ENCODE measurements at places on chromosomes 6 and 20.
A peak's percentile ranks its signal among the peaks of the same experiment; 100 is the strongest.

DNA sequence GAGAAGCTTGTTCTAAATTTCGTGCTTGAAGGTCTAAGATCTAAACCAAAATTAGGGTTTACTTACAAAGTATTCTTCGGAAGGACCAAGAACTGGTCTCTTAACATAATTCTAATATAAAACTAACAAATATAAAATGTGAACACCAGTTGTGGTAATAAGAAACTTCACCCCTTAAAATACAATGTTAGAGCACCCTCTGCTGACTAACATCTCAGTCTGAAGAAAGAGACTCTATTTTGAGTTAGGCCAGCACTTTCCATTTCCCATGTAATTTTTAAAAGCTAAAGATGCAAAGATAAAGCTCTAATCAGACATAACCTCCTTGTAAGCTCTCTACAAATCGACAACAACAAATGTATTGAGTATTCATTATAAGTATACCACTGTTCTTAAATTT, 24.6 kb downstream of the ATG5 start:
- no peak for DNase-seq

GRCh38 chr6:51855310-51856082, 231.9 kb downstream of the PKHD1 start:
- no peak for DNase-seq

DNA sequence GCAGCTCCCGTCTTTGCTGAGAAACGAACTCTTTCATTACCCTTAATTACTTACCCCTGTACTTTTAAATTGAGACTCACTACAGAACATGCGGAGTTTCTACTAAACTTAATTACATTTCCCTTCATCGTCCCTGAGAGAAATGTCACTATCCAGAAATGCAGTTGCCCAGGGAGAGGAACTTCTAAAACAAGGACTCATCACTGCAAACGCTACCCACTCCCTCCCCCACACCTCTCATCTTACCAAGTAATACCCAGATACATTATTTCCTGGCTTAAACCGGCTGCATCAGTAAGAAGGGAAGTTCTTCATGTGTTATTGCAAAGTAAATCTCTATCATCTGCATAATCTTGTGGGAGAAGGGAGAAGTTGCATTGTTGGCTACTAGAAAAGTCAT, 138.3 kb downstream of the IPCEF1 start:
- no peak for DNase-seq

DNA sequence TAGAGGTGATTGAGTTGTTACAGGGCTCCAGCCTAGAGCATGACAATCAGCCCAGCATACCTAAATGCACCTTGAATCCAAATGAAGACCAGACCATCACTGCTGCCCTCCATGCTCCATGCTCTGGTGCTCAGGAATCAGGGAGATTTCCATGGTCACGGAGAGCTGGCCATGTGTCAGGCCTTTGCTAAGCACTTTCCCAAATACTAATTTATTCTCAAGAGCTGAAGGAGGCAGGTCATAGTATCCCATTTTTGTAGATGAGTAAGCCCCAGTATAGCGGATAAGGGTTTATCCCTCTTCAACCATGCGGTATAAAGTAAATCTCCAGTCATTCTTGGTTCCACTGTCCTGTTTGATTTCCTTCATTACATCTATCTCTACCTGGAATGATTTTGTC, 240.8 kb downstream of the TFAP2A start:
- no peak for DNase-seq

DNA sequence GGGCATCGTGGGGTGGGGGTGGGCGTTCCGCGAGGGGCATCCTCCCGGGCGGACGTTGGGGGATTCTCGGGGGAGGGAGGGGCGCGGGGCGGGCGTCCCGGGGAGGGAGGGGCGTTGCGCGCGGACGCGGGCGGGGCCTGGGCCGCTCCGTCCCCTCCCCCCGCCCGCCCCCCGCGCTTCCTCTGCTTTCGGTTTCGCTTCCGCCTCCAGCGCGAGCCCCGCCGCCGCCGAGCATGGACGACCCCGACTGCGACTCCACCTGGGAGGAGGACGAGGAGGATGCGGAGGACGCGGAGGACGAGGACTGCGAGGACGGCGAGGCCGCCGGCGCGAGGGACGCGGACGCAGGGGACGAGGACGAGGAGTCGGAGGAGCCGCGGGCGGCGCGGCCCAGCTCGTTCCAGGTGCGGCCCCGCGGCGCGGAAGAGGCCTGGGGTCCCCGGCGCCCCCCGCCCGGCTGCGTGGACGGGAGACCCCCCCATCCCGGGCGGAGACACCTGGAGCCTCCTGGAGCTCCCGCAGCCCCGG, at the start of gene OGFR:
Gene OGFR, plus strand, starts transcription at position 209 of the 528 bp plus-strand sequence. Its CDS starts 25 bp downstream, at position 234.
- peak; percentile 68 for DNase-seq

GRCh38 chr6:168808232-168808631, 367.2 kb downstream of the SMOC2 start:
- DNase-seq, result no peak

DNA sequence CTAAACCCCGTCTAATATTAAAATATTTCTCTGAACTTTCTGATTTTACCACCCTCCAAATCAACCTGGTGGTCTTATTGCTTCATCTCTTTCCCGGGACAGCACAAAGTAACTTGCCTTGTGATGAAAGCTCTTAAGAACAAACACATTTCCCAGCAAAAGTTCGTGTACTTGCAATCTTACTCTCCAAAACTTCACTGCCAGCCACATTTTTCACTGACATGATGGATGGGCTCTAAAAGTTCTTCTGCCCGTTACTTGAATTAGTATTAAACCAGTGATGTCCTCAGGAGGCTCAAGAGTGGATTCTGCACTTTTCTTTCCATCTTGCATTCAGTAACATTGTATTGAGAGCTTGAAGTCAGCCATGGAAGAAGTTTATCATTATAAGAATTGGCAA, 731.6 kb upstream of the GJE1 start:
- no peak for DNase-seq

GRCh38 chr6:104969785-104970581, 13.1 kb downstream of the LIN28B start:
- DNase-seq, result no peak

DNA sequence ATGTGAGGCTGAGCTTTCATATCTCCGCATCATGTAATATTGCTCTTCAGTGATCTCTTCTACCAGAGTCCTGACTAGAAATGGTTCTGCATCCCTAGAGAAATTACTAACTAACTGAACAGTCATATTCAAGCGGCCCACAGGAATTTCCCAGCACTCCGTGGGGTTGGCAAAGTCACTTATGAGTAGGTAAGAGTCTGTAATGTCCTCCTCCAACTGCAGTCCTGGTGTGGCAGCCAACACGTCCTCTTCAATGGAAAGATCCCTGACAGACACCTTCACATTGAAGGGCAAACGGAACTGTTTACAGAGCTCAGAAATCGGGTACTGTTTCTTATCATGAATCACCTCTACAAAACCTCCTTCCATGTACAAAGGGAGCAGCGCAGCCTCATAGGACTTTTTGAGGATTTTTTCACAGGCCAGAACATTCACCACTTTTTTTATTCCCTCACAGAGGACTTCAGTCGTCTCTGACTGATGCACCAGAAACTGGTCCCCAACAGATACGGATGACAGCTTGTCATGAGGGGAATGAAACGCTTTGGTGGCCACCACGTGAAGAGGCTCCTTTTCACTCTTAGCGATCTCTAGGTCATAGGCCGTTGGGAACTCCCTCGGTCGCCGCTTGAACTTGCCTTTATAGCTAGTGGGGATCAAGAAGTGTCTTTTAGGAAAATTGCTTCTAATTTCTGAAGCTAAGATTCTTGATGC, 87.7 kb downstream of the THEMIS start:
- no peak for DNase-seq

DNA sequence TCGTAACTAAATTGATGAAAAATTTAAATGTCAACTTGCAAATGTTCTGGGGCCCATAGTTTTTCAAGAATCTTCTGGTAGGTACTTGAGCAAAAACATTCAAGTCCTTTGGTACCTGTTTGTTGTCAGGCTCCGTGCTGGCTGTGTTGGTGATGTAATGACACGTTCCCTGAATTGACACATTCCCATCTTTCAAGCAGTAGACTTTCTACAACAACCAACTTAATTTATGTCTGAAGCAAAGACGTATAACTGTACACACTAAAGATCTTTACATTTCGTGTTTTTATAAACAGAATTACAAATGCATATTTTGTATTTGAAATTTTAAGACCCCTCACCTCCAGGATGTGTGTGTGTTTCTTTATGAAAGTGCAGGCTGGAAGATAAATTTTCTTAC, 49.5 kb downstream of the NCOA3 start:
- no peak for DNase-seq

DNA sequence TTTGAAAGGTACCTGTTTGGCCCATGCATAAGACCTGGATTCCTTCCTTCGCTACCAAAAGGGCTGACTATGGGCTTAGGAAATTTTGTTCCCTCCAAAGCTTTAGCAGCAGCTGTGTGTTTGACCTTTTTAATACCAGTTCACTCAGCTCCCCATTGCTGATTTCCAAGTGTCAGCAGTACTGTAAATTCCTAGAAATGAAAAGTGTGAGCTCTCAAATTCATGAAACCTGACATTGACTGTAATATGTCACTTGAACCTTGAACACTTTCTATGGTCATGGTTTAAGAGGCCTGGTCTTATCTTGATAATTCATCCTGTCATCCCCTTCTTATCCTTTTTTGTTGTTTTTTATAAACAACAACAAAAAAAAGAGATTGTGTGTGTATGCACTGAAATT, 31.7 kb downstream of the STAU1 start:
- DNase-seq, result no peak

GRCh38 chr20:47252879-47253307, 103.6 kb downstream of the ZMYND8 start:
- no peak for DNase-seq

- no peak for DNase-seq
Observed at GRCh38 chr6:138944412-138944811, 43.6 kb downstream of the REPS1 start.

DNA sequence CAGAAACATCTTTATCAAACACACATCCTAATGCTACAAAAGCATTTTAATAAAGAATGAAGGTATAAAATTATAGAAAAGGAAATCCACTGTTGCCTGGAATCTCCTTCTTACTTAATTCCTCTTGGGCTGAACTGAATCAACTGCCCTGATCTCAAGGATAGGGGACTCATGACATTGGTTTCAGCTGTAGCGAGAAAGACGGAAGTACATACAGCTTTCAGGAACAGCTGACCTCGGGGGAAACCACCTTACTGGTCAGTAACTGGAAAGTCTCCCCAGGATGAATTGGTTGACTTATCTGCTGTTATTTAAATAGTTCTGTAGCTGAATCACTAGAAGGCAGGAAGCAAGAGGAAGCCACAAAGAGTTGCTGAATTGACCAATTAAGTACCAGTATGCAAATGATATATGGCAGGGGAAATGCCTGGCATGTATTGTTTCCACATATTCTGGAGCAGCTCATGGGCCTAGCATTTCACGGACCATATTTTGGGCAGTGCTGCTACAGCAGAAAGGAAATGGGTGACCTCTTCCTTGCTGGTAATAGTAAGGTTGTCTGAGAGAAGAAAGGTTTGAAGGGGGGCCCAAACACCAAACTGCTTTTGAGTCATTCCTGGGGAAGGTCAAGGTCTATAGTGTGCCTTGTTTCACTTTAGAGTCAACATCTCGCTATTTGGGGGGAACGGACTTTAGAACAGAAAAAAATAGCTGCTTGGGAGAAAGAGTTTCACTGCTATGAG, 43.7 kb upstream of the MAP7 start:
- DNase-seq, result no peak

GRCh38 chr6:111843347-111844147, 29.7 kb downstream of the FYN start:
- DNase-seq, result peak; percentile 39

GRCh38 chr6:163773646-163774045, 359.1 kb downstream of the QKI start:
- no peak for DNase-seq

DNA sequence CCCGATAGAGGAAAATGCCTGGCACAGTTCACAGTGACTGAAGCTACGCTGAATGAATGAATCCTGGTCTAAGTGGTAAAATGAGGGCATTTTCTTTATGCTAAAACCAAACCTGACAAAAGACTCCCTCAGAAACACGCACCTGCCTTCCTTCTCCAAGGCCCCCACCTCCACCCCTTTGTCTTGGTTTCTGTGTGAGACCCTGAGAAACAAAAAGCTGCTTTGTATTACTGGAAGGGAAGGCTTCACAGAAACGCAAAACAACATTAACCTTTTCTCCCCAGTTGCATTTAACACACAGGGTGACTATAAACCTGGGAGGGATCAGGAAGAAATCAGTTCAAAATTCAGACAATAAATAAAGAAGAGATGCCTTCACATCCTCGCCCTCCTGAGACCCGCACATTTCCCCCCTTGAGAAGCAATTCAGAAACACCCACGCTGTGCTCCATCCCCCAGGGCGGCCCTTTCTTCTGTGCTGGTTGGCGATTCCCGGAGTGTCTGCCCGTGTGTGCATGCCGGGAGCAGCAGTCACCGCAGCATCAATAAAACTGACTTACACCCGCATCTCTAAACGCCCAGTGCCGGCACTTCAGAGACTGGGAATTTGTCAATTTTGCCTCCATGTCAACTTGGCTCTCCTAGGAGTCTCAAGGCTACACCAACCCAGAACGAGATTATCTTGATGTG, 67.2 kb upstream of the TRAF3IP2 start:
- no peak for DNase-seq

- no peak for DNase-seq
Observed at GRCh38 chr6:3209114-3210023, 18.1 kb downstream of the TUBB2B start.

- no peak for DNase-seq
Observed at GRCh38 chr6:140627002-140627401, 1252.6 kb upstream of the CITED2 start.

GRCh38 chr6:110833831-110834230, 18.6 kb upstream of the CDK19 start:
- DNase-seq, result no peak

DNA sequence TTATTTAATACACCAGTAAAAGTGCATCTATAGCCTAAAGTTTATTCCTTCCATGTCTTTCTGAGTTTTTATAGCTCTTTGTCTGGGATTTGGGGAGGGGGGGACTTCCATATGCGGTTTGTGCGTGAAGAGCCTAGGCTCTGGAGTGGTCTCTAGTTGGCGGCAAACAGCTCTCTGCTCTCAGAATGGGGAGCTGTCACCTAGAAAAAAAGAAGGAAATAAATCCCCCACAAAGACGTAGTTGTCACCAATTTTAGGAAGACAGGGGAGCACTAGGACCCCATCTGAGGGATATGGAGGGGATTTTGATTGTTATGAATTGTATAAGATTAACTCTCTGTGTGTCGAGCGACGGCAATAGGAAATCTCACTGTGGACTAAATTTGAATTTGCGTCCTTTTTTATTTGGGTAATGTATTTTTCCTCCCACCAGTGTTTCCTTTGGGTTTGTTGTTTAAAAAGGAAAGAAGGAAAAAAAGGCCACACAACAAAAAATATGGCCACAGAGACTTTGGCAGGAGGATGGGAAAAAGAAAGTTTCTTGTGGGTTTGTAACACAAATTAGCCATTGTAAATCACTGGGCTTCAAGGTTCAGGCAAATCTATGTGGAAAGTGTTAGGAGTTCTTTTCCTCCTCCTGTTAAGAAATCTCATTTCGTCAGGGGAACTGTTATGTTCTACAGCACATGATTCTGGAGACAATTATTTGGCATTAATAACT, 7.4 kb downstream of the POU3F2 start:
- DNase-seq, result no peak
